ENCODE measurements at places on chromosomes 3 and 15. TPM values are rescaled to one million over a fixed set of nuclear protein-coding genes. Genes with fewer than 3 reads are reported as not detected.

DNA sequence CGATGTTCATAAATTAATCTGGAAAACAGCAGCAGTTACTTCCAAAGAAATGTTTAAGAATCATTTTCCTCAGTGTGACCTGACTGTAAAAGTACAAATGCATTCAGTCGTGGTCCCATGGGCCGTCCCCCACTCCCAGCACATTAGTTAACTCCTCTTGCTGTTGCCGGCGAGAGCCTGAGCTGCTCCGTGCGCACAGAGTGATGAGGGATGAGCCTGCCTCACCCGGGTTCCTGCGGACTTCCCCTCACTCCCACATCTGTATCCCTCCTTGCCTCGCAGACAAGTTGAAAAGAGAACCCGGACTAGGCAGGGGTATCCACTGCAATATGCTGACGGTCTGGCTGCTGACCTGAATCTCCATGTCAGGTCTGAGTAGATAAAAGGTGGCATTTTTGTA, 861.7 kb upstream of the NR2F2 start:
- no peaks in the 10 kb centered on the region for H3K4me1 ChIP-seq
- no peak overlapping the region for H3K4me3 ChIP-seq
- no peaks in the 10 kb centered on the region for H3K27me3 ChIP-seq
- DNase-seq = no peak

Gene NEK10
- total RNA-seq = 0.43 TPM

DNA sequence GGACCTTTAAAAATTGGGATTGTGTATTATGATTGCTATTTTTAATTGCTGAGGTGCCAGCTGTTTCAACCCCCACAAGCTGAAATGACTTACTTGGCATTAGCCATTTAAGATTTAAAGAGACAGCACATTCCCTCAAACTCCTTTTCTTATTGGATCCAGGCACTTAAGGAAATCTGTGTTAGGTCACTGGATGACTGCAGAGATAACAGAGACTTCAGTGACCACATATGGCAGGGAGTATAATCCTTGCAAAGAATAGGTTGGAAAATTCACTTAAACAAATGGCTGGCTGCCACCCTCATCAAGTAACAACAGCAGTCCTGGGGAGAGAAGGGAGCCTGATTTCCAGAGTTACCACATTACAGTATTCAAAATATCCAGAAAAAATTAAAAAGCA, 66.6 kb downstream of the SLMAP start:
- no peak overlapping the region for H3K4me3 ChIP-seq
- H3K27me3 ChIP-seq = no peaks in the 10 kb centered on the region
- peaks cover 15% of the 10 kb centered on the region for H3K4me1 ChIP-seq
- DNase-seq = no peak
- no peaks in the 10 kb centered on the region for H3K36me3 ChIP-seq

- H3K27ac ChIP-seq = no peak overlapping the region
- no peaks in the 10 kb centered on the region for H3K4me1 ChIP-seq
- H3K4me3 ChIP-seq = no peak overlapping the region
- peaks cover 8% of the 10 kb centered on the region for H3K27me3 ChIP-seq
- peaks cover 3% of the 10 kb centered on the region for H3K36me3 ChIP-seq
Observed at GRCh38 chr3:9700536-9700935, 3.1 kb upstream of the CPNE9 start.

DNA sequence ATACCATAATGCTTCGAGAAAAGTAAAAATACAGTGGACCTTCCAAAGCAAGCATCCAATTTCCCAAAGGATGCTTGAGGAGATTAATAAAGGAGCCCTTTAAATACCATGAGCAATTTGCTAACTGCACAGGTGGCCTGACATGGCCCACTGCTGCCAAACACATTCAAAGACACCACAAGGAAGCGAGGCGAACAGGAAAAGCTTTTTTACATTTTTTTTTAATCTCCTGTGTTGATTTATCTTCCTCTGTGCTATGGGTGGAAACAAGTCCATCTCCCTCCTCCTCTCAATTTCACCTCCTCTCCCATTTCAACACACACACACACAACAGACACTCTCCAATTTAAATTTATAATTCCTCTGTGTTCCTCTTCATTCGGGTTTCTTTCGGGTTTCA, 243.4 kb downstream of the IGSF11 start:
- H3K4me3 ChIP-seq = no peak overlapping the region
- DNase-seq = no peak
- H3K4me1 ChIP-seq = no peaks in the 10 kb centered on the region

Gene GOLGA6L7
- total RNA-seq = not detected

GRCh38 chr3:107414325-107414964, 37.2 kb downstream of the CCDC54 start:
- H3K36me3 ChIP-seq = no peaks in the 10 kb centered on the region
- H3K4me1 ChIP-seq = no peaks in the 10 kb centered on the region
- no peak overlapping the region for H3K4me3 ChIP-seq
- H3K27ac ChIP-seq = no peak overlapping the region
- no peaks in the 10 kb centered on the region for H3K27me3 ChIP-seq

GRCh38 chr3:42960282-42960681, 18.8 kb upstream of the GASK1A start:
- no peaks in the 10 kb centered on the region for H3K36me3 ChIP-seq
- H3K27me3 ChIP-seq = no peaks in the 10 kb centered on the region
- H3K27ac ChIP-seq = no peak overlapping the region
- no peak overlapping the region for H3K4me3 ChIP-seq
- DNase-seq = no peak

DNA sequence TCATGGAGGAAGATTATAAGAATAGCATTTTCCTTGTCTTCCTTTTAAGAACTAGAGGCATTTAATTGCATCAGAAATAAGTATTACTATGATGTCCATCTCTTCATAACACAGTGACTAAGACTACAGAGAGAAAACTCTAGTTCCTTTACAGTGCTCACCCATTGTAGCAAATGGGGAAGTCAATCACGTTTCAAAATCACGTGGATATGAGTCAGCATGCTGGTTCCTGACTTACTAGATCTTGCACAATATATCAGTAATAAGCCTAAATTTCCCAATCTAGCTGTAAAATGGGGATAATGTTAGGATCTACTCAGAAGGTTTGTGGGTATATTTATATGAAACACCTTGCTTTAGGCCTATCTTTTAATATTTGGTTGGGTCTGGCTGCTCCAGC, 254.8 kb upstream of the EOMES start:
- H3K36me3 ChIP-seq = no peaks in the 10 kb centered on the region
- H3K27ac ChIP-seq = no peak overlapping the region
- H3K4me3 ChIP-seq = no peak overlapping the region
- DNase-seq = no peak
- H3K4me1 ChIP-seq = no peaks in the 10 kb centered on the region

GRCh38 chr3:39202094-39202493, 9.7 kb upstream of the XIRP1 start:
- no peaks in the 10 kb centered on the region for H3K27me3 ChIP-seq
- H3K36me3 ChIP-seq = no peaks in the 10 kb centered on the region
- H3K4me1 ChIP-seq = no peaks in the 10 kb centered on the region
- DNase-seq = no peak
- no peak overlapping the region for H3K4me3 ChIP-seq
- no peak overlapping the region for H3K27ac ChIP-seq

GRCh38 chr15:39453620-39454019, 127.3 kb upstream of the THBS1 start:
- H3K27ac ChIP-seq = no peak overlapping the region
- no peak overlapping the region for H3K4me3 ChIP-seq
- H3K4me1 ChIP-seq = no peaks in the 10 kb centered on the region
- no peaks in the 10 kb centered on the region for H3K27me3 ChIP-seq
- no peaks in the 10 kb centered on the region for H3K36me3 ChIP-seq

DNA sequence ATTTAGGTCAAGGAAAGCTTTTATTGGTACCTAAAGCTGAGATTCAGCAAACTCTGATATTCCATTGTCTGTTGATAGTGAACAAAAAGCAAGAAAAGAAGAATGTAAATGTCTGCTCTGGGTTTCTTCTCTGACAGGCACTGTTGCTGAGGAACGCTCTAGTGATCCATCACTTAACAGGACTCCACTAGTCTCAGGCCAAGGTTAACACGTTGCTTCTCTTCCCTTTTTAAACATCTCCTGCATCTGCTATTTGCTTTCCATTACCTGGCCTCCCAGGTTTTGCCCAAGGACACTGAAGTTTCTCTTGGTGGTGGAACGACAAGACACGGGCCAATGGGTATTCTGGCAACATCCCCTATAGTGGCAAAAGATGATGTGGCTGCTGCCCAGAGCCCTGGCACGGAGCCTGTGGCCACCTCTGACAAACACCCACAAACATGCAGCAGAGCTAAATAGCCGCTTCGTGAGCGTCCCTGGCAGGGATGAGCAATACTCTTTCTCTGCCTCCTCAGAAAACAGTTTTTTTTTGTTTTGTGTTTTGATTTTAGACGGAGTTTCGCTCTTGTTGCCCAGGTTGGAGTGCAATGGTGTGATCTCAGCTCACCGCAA, 97.8 kb upstream of the AKAP13 start:
- DNase-seq = no peak
- no peaks in the 10 kb centered on the region for H3K36me3 ChIP-seq
- H3K27ac ChIP-seq = no peak overlapping the region
- H3K4me1 ChIP-seq = no peaks in the 10 kb centered on the region
- no peak overlapping the region for H3K4me3 ChIP-seq

Gene SHF
- 17.9 TPM for total RNA-seq

GRCh38 chr3:126464494-126464893, 11.2 kb downstream of the ZXDC start:
- peak; percentile 44 for DNase-seq
- H3K36me3 ChIP-seq = peaks cover 49% of the 10 kb centered on the region
- H3K27me3 ChIP-seq = no peaks in the 10 kb centered on the region

Gene SI
- total RNA-seq = not detected

GRCh38 chr15:74519311-74519710, 21.7 kb upstream of the ARID3B start:
- H3K27me3 ChIP-seq = no peaks in the 10 kb centered on the region
- no peaks in the 10 kb centered on the region for H3K4me1 ChIP-seq
- H3K27ac ChIP-seq = no peak overlapping the region
- DNase-seq = no peak

GRCh38 chr3:81105206-81105605, 656.2 kb downstream of the GBE1 start:
- no peaks in the 10 kb centered on the region for H3K4me1 ChIP-seq
- no peak overlapping the region for H3K4me3 ChIP-seq
- no peaks in the 10 kb centered on the region for H3K36me3 ChIP-seq
- H3K27me3 ChIP-seq = no peaks in the 10 kb centered on the region
- DNase-seq = no peak

Gene PSMD2
- total RNA-seq = 85.5 TPM

GRCh38 chr3:168862466-168862865, 766.7 kb upstream of the GOLIM4 start:
- H3K27ac ChIP-seq = no peak overlapping the region
- DNase-seq = no peak
- H3K4me3 ChIP-seq = no peak overlapping the region
- no peaks in the 10 kb centered on the region for H3K36me3 ChIP-seq

Data from right lobe of liver (tissue), 6 donors.